Esophagus mucosa (tissue), 1 donor: ENCODE measurements at places on chromosomes 12 and 14.
A peak's percentile ranks its signal among the peaks of the same experiment; 100 is the strongest.

GRCh38 chr12:61220337-61220736, 1039.9 kb upstream of the USP15 start:
- ATAC-seq: no peak

GRCh38 chr12:117036547-117036946, 62.7 kb downstream of the TESC start:
- no peak for ATAC-seq

- ATAC-seq: no peak
These were observed 26.3 kb upstream of the PTGDR start for GRCh38 chr14:52241087-52241793.

- ATAC-seq: no peak
These were observed 32.8 kb upstream of the KLHL42 start for GRCh38 chr12:27747111-27747820.

DNA sequence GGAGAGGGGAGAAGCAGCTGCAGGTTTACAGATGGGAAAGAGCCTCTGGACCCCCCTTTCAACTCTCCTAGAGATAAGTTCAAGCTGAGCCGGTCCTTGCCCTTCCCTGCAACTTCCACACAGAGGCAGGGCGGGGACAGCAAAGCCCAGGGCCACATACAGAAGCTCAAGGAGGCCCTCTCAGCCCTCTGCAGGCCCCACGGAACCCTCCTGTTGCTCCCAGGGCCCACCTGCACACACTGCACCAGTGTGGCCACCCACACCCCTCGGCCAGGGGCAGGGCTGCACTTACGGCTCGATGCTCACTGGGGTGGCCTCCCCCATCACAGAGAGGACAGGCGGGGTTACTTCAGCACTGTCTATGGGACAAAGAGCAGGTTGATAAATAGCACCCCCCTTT, 13.0 kb upstream of the PNMA1 start:
- no peak for ATAC-seq

GRCh38 chr12:70695361-70696023, 58.3 kb upstream of the PTPRB start:
- no peak for ATAC-seq

GRCh38 chr12:81558031-81558430, 201.1 kb downstream of the PPFIA2 start:
- no peak for ATAC-seq

GRCh38 chr12:29012673-29013072, 136.4 kb upstream of the FAR2 start:
- ATAC-seq: no peak

- ATAC-seq: no peak
These were observed 42.0 kb downstream of the RIN3 start for GRCh38 chr14:92555465-92556111.

DNA sequence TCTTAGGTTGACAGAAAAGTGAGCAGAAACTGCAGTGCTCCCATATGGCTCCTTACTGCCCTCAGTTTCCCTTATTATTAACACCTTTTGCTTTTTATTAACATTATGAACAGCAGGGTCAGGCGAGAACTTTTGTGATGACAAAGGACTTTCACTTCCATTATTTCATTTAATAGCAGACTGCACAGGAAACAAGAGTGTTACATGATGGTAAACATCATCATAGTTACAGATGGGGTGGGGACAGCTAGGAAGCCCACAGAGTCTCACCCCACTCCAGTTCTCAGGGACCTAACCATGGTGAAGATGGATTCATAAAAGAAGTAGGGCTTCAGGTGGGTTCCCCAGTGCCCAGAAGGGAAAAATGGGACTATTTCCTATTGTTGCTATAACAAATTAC, 110.1 kb upstream of the PELI2 start:
- no peak for ATAC-seq

- no peak for ATAC-seq
These were observed 96.4 kb downstream of the HECTD4 start for GRCh38 chr12:112285600-112286401.

DNA sequence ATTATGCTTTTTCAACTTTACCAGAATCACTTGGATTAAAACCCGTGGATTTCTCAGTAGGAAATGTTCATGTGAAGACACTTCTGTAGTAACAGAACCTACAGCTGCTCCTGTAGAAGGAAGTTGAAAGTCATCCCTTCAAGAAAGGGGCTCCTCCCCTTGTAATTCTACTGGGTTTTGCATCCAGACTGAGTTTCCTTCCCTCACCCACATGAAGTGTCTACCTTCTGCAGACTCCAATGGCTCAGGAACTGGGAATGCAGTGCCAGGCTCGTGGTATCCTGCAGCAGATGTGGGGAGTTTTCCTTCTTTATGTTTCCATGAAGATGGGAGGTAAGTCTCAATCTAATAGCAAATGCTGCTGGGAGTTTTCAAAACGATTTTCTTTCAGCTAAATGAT, 7.9 kb upstream of the OR10G2 start:
- ATAC-seq: no peak

DNA sequence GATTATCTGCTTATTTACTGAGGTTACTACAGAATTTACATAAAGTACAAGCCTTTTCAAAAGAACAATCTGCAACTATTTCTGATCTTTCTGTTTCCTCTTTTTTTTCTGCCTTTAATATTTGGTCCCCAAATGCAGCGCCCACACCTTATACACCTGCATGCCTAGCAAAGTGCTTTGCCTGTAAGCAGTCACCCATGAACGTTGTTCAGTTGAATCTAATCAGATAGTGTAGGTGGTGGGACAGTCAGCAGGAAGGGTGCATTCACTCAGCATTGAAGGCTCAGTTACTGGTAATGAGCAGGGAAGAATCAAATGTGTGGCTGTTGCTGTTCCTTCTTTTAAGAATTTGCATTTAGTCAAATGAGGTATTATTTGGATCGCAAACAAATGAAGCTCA, 108.4 kb downstream of the GPR135 start:
- peak; percentile 34 for ATAC-seq

- peak; percentile 46 for ATAC-seq
These were observed 617.6 kb downstream of the LRFN5 start for GRCh38 chr14:42224053-42224888.

- ATAC-seq: no peak
These were observed 544.4 kb upstream of the TMEM132C start for GRCh38 chr12:127722611-127723010.

GRCh38 chr14:94925416-94926173, 155.7 kb upstream of the GSC start:
- ATAC-seq: no peak

DNA sequence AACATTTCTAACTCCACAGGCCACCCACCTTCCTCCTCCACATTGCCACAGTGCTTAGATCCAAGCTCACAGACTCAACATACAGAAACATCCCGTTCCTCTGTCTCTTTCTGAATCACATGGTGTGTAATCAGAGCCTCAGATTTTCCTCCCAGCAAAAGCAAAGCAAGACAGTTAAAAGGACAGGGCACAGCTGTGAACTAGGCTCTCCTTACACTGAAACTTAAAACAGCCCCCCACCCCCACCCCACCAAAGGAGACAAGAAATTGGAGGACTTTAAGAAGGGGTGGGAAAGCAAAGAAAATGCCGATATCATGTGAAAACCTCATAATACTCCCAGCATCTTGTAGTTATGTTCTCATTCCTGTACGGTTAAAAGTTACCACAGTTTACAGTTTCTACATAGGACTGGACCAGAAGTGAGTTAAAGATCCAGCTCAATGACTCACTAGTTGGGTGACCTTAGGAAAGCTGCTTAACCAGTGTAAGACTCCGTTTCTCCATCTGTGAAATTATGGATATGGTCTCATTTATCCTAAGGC, 4.8 kb downstream of the YBX3 start:
- peak; percentile 24 for ATAC-seq

GRCh38 chr14:33938131-33938949, 12.5 kb downstream of the EGLN3 start:
- ATAC-seq: peak; percentile 91

GRCh38 chr12:64082116-64082515, 140.0 kb downstream of the KICS2 start:
- ATAC-seq: no peak

DNA sequence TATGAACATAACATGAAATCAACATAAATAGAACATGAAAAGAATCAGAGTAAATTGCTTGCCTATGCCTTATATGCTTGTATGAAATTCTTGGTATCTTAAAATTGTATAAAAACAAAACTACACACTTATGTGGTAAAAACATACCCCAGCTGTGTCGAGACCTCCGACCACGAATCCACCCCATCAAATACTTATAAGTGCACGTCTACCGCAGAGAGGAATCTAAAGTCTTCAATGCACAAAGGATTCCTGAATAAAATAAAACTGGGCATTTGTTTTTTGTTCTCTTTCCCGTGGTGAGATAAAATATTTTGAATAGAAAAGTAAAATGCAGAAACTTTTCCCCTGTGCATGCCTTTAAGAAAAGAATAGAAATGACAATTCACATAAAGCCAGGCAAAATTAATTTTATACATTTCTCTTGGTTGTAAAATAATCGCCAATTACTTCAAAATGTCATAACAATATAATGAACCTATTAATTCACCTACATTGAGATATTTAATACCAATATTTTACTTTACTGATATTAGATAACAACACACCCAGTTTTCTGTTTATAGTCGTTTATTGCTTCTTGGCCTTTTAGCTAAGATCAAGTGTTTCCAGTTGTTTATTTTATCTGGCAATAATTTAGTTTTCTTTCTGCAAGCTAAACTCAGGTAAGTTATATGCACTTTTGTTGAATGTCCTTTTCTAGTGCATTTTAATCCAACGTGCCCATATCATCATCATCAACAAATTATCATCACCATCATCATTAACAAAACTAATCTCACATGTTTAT, 1.0 kb downstream of the KLRK1 start:
- no peak for ATAC-seq

GRCh38 chr14:72855913-72856312, 38.0 kb downstream of the DPF3 start:
- peak; percentile 48 for ATAC-seq

DNA sequence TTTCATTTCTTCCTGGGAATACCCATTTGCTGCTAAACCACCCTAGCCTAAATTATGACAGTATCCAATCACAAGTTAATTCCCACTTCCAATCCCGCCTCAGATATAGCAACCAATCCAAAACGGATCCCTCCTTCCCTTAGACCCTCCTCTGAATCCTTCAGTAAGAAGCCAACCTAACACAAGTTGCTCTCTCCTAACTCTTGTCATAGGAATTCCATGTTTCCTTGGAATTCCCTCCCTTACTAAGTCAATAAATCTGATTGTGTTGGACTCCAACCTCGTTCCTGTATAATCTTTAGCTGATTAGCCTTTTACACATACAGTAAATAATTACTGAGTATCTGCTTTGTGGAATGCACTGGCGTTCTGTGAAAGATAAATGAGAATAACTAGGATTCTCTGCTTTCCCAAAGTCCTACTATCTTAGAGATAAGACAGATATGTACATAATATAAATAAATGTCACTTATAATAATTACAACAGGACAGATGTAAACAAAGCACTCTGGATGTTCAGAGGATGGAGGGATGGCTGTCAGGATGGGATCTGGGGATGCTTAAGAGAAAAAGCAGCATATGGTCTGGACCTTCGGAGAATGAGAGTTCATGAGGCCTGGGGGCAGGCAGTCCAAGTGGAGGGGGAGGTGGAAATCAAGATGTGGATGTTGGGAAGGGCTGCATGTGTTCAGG, 185.8 kb upstream of the SOX5 start:
- no peak for ATAC-seq

DNA sequence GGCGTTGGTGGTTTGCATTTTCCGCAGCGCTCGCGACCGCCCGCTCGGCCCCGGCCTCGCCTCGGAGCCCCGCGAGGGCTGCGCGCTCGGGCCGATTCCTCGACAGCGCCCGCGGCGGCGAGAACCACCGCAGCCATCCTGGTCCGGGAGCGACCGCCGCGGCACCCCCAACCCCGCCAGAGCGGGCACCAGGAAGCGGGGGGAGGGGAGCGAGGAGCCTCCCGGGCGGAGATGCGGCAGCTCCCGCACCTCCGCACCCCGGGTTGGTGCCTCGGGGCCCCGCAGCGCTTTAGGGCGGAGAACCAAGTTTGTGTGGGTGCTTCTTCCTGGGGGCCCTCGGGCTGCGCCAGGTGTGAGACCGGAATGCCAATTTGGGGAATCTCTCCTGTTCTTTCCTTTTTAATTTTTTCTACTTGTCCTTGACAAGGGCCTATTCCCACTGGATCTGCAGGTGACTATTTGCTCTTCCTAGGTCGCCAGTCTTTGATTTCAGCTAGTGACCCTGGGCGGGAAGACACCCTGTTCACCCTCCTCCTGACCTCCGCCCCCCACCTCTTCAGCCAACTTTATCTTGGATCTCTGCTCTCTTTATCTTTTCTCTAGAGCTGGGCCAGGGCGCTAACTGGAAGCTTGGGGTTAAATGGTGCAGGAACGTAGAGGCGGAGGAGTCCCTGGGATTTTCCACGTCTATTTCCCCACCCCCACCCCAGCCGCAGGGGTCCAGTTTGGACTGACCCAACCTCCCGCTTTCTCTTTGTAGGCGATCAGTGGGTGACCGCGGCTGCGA, at the start of gene SOCS2:
Gene SOCS2, plus strand, starts transcription at position 751 of the 787 bp plus-strand sequence. CDS start 223 bp downstream, outside the sequence.
- ATAC-seq: no peak

DNA sequence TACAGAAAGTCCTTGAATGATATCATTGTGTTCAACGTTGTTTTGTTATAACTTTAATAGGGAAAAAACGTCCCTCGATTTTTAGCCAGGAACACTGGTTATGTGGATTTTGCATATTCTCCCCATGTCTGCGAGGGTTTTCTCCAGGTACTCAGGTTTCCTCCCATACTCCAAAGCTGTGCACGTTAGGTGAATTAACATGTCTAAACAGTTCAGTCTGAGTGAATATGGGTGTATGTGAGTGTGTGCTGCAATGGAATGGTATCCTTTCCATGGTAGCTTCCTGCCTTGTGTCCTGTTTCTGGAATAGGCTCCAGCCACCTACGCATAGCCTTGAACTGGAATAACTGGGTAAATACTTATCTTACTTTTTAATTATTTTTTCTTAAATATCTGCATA, 810.8 kb upstream of the ATXN7L3B start:
- ATAC-seq: no peak

DNA sequence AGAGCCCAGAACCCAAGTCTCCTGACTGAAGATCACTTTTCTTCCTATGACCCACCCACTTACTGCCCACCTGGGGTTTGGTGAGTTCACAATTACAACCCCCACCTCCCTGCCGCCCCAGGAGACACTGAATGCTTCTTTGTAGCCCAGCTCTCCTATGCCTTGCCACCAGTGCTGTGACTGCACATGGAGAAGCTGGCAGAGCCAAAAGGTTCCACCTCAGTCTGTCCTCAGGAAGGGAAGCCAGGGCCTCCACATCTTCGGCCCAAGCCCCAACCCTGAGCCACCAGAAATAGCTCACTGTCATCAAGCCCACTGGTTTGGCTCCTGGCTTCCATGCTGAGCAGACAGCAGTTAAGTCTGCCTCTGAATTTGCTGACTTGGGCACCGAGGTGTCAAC, 25.6 kb downstream of the OTUB2 start:
- no peak for ATAC-seq

DNA sequence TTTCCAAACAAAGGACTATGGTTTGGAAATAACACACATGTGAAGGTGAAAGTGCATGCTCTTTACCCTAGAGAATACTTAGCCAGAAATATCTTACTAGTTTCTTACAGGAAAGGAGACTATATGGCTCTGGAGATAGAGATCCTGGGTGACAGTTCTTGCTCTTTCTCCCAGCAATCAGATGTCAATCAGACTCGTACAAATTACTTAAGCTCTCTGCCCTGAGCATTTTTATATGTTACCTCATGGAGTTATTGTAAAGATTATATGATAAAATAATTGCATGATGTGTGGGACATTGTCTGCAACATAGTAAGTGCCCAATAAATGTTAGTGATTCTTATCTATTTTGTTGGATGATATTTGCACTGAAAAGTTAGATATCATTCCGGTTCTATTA, 76.8 kb downstream of the FAR2 start:
- no peak for ATAC-seq
